ENCODE measurements at places on chromosomes 4 and X. TPM values are rescaled to one million over a fixed set of nuclear protein-coding genes. Genes with fewer than 3 reads are reported as not detected.

CTSO gene
- 7.8 TPM for total RNA-seq

RPA4 gene
- total RNA-seq = 0.36 TPM

TCEAL7 gene
- 2.4 TPM for total RNA-seq

USP46 gene
- total RNA-seq = 11.3 TPM

HOPX gene
- total RNA-seq = 2,448 TPM

TCEAL8 gene
- total RNA-seq = 54.6 TPM

TMEM150C gene
- total RNA-seq = 15.5 TPM

TKTL2 gene
- not detected for total RNA-seq

WDR17 gene
- 0.58 TPM for total RNA-seq

- DNase-seq = no peak
Observed at GRCh38 chr4:55466001-55466400, 70.2 kb downstream of the TMEM165 start.

- no peak for DNase-seq
Observed at GRCh38 chr4:69984030-69984443, 11.7 kb upstream of the STATH start.

GRCh38 chr4:4759232-4759631 lies 100.2 kb upstream of the MSX1 start:
- no peak for DNase-seq

- no peak for DNase-seq
Observed at GRCh38 chr4:121675715-121676114, 21.1 kb downstream of the ANXA5 start.

DNA sequence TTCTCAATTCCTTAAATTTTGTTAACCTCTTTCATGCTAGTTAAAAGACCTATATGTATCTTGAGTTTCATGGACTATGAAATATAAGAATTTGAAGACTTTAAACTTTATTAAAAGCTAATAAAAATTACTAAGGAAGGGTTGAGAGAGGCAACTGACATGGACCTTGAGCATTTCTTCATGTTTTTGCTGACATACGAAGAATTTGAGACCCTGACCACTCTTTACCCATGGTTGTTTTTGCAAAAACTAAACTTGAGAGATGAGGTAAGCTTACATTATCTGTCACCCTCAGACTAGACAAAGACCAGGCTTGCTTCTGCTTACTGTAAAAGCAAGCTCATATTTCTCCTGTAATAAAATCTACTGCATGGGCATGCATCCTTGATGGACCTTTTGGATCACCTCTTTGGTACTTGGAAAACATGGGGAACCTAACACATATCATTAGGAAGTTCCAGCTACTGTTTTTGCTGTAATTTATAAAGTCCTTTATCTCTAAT lies 338.2 kb upstream of the PABPC4L start:
- DNase-seq = no peak

GRCh38 chr4:121873604-121874003 lies 3.3 kb upstream of the BBS7 start:
- DNase-seq = no peak

DNA sequence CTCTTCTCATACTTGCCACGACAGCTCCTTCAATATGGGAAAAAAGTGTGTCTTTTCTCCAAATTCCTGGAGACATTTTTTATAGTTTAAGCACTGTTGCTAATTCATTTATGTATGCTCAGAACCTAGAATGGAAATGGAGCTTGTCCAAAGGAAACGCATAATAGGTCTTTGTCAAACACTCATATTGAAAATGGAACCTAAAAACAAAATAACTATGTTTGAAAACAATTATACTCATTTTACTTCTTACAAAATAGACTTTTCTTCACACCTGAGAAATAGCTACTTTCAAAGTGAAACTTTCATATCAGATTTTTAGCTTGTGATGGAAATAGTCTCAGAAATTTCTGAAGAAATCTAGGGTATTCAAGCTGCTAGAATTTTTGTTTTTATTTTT lies 529.7 kb upstream of the BOD1L1 start:
- DNase-seq = no peak

- no peak for DNase-seq
Observed at GRCh38 chr4:15774020-15774420, 4.1 kb upstream of the CD38 start.

DNA sequence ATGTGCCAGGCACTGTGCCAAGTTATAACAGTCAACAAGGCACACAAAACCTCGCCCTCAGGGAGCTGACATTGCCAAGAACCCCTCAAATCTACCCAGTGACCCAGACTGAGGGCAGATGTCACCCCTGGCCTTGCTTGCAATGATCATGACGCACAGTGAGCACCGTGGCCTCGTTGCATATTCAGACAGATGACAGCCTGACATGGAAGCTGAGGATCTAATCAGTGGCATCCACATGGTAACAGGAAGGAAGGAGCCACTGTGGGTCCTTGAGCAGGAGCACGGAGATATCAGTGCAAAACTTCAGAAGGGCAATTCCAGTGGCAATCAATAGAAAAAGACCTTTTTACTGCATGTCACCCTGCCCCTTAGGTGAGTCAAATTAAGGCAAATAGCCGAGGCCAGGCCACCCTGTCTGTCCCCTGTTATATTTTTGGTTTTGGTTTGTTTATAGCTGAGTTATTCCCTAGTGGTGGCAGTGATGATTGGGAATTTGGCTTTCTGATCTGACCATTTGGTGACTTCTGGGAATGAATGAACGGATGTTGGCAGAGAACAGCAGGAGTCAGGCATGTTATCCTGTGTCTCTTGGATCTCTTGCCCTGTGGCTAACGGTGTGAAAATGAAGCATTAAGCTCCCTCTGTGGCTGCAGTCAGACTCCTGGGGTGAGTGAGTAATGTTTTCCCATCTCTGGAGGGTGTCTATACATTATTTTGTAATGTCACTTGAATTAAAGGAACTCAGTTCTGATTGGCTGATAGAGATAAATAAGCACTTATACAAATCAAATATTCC lies 20.4 kb downstream of the WDR13 start:
- DNase-seq = no peak

- DNase-seq = no peak
Observed at GRCh38 chr4:113831457-113831856, 69.9 kb upstream of the CAMK2D start.

DNA sequence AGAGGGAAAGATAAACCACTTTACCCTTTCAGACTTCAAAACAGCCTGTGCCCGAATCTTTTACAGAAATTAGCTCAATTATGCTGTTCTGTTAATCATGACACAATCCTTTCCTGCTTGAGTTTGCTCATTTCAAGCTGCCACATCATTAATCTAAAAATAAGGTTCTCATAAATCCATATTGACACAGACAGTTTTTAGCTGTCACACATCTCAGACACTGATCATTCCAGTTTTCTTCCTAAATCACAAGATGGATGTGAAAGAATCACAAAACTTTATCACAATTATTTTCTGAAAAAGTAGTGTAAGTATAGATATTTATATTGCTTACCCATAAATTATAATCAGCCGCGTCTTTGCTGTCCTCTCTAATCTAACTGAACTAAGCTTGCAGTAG lies 27.9 kb upstream of the AMELX start:
- DNase-seq = no peak

- DNase-seq = no peak
Observed at GRCh38 chr4:147899512-147899911, 167.6 kb downstream of the ARHGAP10 start.

DNA sequence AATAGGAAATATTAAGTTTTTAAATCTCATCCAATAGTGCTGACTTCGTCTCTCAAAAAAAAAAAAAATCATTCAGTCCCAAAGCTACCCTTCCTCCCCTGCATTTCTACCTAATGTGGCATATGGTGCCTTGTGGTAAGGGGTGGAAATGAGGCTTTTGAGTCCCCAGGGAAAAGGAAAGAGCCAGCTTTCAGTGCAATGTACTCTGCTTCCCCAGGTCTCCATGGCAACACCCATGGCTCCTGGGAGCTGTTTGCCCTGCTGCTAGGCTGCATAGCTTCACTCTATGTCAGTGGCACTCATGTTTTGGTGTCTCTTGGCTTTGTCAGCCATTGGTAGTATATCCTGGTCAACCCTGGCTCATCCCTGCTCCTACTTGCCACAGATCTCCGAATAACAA lies 175.9 kb downstream of the SLC39A8 start:
- no peak for DNase-seq

GRCh38 chr4:13365195-13365594 lies 118.9 kb downstream of the RAB28 start:
- no peak for DNase-seq

DNA sequence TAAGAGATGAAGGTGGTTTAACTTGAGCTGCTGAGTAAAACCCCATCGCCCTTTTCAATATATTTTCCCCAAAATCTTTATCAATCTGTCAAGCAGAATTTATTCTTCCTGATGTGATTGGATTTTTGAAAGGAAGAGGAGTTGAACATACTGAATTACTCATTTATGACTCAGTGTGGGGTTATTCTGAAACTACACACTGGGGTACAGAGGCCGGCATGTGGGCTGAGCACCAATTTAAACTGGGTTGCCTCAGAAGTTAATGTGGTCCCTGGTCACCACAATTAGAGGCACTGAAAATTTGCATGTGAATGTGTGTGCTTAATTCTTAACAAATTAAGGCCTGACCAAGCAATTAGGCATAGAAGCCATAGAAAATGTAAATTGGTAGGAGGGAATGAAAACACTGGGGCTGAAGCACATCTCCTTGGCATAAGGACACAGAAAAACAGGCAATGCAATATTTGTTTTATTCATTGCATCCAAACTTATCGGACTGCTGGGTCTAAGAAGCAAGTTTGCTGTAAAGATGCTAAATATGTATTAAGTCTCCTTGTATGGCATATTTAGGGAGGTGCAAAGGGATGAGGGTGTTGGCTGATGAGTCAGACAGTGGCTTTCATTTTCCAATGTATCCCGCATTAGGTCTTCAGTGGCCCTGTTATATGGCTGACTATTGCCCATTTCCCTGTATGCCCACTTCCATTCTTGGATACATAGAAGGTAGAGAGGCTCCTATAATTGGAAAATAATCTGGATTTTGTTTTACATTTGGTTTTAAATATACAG lies 170.9 kb downstream of the IL15 start:
- no peak for DNase-seq

GRCh38 chr4:146550161-146550560 lies 28.4 kb upstream of the SLC10A7 start:
- DNase-seq = no peak

DNA sequence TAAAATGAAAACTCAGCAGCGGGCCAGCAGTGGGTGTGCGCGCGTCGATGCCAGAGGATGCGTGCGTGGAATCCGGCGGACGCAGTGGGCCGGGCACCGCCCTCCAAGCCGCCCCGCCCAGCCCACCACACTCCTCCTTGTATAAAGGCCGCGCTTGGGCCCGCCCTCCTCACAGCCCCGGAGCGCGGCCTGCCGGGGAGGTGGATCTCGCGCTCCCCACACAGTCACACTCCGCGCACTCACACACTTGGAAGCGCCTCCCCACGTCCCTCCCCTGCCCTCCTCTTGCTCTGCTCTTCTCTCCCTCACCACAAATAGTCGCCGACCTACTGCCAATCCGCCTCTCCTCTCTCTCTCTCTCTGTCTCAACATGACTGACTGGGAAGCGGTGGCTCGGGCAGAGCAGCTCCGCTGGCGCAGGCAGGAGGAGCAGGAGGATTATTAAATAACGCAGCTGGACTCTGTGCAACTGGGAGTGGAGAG lies at the start of gene CCSER1:
TSS of gene CCSER1 (plus strand) at position 172 of the 483 bp plus-strand sequence.
- DNase-seq = peak; percentile 68

- DNase-seq = no peak
Observed at GRCh38 chr4:138871555-138871875, 144.1 kb upstream of the NOCT start.

- DNase-seq = no peak
Observed at GRCh38 chr4:161829591-161829990, 334.2 kb downstream of the FSTL5 start.

- DNase-seq = no peak
Observed at GRCh38 chrX:83906921-83907320, 46.0 kb downstream of the CYLC1 start.

GRCh38 chr4:88191404-88191803 lies 33.0 kb upstream of the ABCG2 start:
- DNase-seq = no peak

DNA sequence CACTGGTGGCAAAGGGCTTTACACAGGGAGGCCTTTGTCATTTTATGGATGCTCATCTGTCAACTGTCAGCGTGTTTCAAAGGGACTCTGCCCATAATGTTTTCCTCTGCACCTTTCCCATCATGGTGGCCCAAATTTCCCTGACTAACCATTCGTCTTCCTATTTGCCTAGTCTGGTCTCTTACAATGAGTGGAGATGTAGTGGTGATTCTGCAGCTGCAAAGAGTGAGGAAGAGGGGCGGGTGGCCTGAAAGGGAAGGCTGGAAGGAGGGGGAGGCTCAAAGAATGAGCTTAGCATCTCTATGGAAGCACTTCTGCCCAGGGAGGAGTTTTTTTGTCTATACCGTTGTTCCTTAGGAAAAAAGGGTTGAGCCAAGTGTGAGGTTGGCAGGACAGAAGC lies 447.5 kb downstream of the NKX6-1 start:
- no peak for DNase-seq

- peak; percentile 76 for DNase-seq
Observed at GRCh38 chr4:6461301-6462165, 10.9 kb downstream of the PPP2R2C start.

DNA sequence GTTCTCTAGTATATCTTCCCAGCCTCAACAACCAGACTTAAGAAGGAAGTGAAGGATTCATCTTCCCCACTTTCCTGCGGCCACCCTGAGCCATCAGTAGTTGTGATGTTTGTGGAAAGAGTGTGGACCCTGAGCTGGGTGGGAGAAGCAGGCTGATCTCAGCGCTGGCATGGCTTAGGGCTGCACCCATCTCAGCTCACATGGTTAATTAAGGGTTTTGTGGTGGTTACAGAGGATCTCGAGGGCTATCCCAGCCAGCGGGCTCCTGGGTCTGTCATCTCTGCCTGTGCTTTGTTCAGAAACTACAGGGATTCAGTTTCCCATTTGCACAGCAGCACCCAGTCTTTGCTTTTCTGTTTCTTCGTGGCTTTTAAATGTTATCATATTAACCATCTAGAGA lies 163.4 kb downstream of the PTTG2 start:
- DNase-seq = no peak

DNA sequence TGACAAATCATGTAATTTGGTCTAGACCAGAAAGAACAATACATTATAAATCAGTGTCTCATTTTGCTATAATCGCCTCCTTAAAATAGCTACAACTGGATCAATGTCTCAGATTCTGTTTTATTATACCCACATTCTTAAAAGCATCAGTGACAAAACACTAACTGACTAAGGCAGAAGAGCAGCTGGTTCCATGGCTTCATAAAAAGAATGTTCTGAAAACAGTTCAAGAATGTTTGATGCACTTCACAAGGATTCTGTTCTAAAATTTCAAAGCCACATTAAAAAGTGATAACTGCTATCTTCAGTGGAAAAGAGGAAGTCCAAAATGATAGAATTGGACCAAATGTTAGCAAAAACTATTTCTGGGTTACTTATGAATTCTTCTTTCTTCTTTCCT lies 69.8 kb downstream of the COL25A1 start:
- no peak for DNase-seq

GRCh38 chrX:114964374-114964773 lies 53.0 kb downstream of the IL13RA2 start:
- no peak for DNase-seq
